Keratinocyte (primary cell): ENCODE measurements at places on chromosomes 11 and 22. TPM values are rescaled to one million over a fixed set of nuclear protein-coding genes. Genes with fewer than 3 reads are reported as not detected.
A peak's percentile ranks its signal among the peaks of the same experiment; 100 is the strongest.

GRCh38 chr11:8018484-8019313 is 31.6 kb downstream of the EIF3F start:
- H3K4me3 ChIP-seq: peak overlapping the region; percentile 56
- H3K36me3 ChIP-seq: no peaks in the 10 kb centered on the region
- no peak for DNase-seq
- no peak overlapping the region for H3K27ac ChIP-seq
- peaks cover 2% of the 10 kb centered on the region for H3K4me1 ChIP-seq

- no peaks in the 10 kb centered on the region for H3K36me3 ChIP-seq
- no peak for DNase-seq
- H3K27me3 ChIP-seq: no peaks in the 10 kb centered on the region
Measured at GRCh38 chr11:11611381-11611780, 10.4 kb downstream of the GALNT18 start.

GRCh38 chr11:112886434-112887370 is 74.5 kb upstream of the NCAM1 start:
- H3K27me3 ChIP-seq: no peaks in the 10 kb centered on the region
- DNase-seq: no peak
- H3K27ac ChIP-seq: no peak overlapping the region
- H3K36me3 ChIP-seq: no peaks in the 10 kb centered on the region
- no peaks in the 10 kb centered on the region for H3K4me1 ChIP-seq
- H3K4me3 ChIP-seq: no peak overlapping the region

- H3K27ac ChIP-seq: no peak overlapping the region
- no peak for DNase-seq
- H3K36me3 ChIP-seq: no peaks in the 10 kb centered on the region
- no peak overlapping the region for H3K4me3 ChIP-seq
- H3K27me3 ChIP-seq: peaks cover 7% of the 10 kb centered on the region
Measured at GRCh38 chr11:3655547-3655946, 10.6 kb downstream of the ART1 start.

DNA sequence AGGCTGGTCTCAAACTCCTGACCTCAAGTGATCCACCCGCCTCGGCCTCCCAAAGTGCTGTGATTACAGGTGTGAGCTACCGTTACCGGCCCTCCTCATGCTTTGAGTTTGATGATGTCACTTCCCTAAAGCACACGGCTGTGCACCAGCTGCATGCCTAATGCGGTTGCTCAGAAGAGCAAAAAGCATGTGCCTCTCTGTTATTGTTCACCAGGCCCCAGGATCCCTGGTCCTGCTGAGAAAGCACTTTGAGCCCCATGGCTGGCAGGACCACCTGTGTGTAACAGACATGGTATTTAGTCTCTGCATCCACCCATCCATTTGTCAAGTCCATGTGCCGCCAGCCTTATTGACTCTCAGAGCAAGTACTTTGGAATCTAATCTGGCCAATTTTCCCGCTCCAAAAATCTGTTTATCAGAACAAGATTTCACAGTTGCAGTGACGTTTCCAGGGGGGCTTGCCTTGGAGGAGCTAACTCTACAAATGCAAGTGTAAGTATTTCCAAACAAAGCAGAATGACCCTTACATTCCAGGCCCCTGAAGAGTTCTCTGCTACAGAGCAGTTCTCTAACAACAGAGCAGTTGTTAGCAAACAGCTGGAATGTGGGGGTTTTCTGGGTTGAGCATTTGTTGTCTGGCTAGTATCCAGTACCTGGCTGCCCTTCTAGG is 89.4 kb downstream of the LDLRAD3 start:
- H3K36me3 ChIP-seq: peaks cover 3% of the 10 kb centered on the region
- DNase-seq: no peak
- no peak overlapping the region for H3K27ac ChIP-seq
- no peaks in the 10 kb centered on the region for H3K27me3 ChIP-seq

DNA sequence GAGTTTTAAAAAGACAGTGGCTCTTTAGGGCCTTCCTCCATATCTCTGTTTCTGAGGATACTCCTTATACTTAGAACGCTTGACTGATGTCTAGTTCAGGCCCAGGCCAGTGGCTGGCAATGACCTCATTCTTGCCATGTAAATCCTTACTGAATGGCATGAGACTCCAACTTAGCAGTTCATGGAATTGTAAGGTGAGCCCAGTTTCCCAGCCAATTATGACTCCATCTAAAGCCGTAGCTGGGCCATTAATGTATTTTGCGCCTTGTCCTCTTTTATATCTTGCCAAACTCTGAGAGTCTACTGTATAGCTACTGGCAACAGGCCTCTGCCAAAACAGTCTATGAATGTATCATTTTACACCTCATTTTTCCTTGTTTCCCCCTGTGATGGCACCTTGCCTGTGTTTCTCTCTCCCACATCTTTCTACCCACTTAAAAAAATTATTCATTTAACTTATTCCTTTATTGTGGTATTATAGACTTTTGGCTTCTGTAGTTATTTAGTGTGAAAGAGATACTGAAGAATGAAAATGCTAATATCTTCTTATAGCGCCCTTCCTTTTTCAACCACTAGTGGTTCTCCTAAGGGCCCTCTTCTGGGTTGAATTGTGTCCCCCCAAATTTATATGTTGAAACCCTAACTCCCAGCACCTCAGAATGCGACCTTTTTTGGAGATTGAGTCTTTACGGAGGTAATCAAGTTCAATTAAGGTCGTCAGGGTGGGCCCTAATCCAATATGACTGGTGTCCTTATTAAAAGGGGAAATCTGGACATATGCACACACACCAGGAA is 67.4 kb downstream of the ZNRF3 start:
- no peak for DNase-seq
- H3K36me3 ChIP-seq: peaks cover 4% of the 10 kb centered on the region
- no peaks in the 10 kb centered on the region for H3K27me3 ChIP-seq
- no peak overlapping the region for H3K27ac ChIP-seq
- no peaks in the 10 kb centered on the region for H3K4me1 ChIP-seq

GRCh38 chr11:123202155-123203151 is 7.4 kb upstream of the CLMP start:
- H3K36me3 ChIP-seq: no peaks in the 10 kb centered on the region
- H3K27me3 ChIP-seq: no peaks in the 10 kb centered on the region
- no peak overlapping the region for H3K4me3 ChIP-seq
- DNase-seq: no peak
- no peak overlapping the region for H3K27ac ChIP-seq

GRCh38 chr11:133934599-133935550 is 21.9 kb downstream of the IGSF9B start:
- H3K27ac ChIP-seq: no peak overlapping the region
- H3K4me3 ChIP-seq: no peak overlapping the region
- H3K4me1 ChIP-seq: peaks cover 7% of the 10 kb centered on the region
- H3K36me3 ChIP-seq: no peaks in the 10 kb centered on the region

Gene GLYATL1
- polyA plus RNA-seq: 0.26 to 0.39 TPM (median 0.33 TPM) in 3 replicates

DNA sequence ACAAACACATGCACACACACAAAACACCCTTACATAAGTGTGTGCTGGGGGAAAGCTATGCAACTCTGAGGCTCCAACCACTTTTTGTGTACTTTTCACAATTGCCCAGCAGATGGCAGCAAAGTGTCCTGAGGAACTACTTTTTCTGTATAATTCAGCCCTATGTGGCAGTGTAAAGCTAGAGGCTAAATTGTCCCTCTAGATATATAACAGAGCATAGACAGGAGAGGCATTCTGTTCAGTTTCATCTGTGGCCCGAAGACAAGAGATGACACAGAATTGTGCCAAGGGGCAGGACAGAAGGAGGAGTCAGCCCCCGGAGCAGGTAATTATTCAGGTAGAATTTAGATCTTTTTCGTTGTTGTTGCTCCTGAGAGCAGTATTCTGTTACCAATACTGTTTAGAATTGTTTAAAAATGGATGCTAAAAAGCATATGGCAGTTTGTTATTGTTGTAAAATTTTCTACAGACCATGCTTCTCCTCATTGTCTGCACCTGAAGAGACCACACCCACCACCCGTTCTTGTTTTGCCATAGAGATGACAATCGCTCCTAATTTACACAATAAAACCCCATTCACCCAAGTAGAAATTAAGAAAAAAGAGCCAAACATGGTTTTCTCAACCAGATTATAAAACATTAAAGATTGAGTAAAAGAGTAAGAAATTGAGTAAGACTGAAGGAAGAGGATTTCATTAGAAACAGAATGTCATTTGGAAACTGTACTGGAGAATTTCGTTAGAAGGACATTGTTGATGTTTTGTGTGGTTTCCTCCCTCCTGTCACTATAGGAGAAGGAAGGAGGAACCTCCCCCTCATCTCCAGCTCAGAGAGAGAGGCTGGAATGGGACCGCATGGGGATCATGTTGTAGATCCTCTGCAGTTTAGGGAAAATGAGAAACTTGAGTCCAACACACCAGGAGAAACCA is 14.5 kb upstream of the MS4A7 start:
- no peaks in the 10 kb centered on the region for H3K4me1 ChIP-seq
- no peak for DNase-seq
- no peak overlapping the region for H3K27ac ChIP-seq
- H3K4me3 ChIP-seq: no peak overlapping the region
- no peaks in the 10 kb centered on the region for H3K27me3 ChIP-seq

DNA sequence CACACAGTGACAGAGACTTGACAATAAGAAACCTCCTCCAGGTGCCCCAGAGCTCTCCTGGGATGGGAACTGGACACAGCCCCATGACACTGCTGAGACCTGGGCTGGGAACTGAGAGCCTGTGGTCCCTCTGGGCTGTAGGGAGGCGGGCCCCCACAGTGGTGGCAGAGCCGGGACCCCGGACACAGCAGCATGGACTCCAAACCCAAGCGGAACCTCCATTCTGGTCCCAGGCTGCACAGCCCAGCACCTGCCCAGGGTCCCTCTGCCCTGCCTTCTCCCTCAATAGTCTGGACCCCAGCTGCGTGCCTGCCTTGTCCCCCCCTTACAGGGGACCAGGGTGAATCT is 8.4 kb upstream of the APOBEC3H start:
- H3K4me1 ChIP-seq: peaks cover 25% of the 10 kb centered on the region
- DNase-seq: no peak
- no peak overlapping the region for H3K27ac ChIP-seq
- H3K36me3 ChIP-seq: no peaks in the 10 kb centered on the region
- H3K27me3 ChIP-seq: no peaks in the 10 kb centered on the region

DNA sequence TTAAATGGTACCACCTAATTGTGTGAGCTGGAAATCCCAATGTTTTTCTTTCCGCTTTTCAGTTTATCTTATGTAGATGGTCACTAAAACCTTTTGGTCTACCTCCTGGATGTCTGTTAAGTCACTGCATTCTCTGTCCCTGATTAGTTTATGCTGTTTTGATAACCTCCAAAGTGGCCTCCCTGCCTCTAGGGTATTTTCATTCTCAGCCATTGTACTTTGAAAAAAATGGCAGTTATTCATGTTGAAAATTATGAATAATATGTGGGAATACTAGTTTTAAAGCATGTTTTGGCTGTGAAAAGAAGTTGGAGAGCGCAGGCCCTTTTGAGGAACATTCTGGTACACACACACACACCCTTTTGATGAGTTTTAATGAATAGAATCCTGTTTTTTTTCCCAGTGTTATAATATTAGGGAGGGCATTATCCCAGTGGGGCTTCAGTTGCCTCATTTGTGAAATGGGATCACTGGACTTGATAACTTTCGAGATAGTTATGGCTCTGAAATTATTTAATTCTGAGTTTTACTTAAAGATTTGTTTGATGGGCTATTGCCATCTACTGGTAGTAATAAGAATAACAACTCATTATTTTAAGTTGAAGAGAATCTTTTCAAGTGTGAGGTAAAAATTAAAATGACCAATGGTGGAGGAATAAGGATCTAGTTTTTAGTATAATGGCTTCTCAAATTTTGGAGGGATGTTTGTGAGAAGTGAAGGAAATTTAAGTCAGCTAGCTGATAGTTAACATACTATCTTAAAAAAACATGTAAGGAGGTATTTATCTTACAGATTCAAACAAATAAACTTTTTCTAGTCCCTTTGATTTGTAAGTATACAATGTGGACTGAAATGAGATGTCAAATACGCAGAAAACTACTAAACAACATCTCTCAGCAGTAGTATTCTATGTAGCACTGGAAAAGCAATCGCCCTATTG is 3.9 kb downstream of the FDX1 start:
- no peak overlapping the region for H3K4me3 ChIP-seq
- H3K36me3 ChIP-seq: peaks cover 2% of the 10 kb centered on the region
- no peaks in the 10 kb centered on the region for H3K27me3 ChIP-seq
- peaks cover 33% of the 10 kb centered on the region for H3K4me1 ChIP-seq
- no peak for DNase-seq

- no peak for DNase-seq
- no peaks in the 10 kb centered on the region for H3K36me3 ChIP-seq
- no peaks in the 10 kb centered on the region for H3K27me3 ChIP-seq
- no peaks in the 10 kb centered on the region for H3K4me1 ChIP-seq
- no peak overlapping the region for H3K4me3 ChIP-seq
- H3K27ac ChIP-seq: no peak overlapping the region
Measured at GRCh38 chr11:22928207-22928917, 68.1 kb upstream of the CCDC179 start.

DNA sequence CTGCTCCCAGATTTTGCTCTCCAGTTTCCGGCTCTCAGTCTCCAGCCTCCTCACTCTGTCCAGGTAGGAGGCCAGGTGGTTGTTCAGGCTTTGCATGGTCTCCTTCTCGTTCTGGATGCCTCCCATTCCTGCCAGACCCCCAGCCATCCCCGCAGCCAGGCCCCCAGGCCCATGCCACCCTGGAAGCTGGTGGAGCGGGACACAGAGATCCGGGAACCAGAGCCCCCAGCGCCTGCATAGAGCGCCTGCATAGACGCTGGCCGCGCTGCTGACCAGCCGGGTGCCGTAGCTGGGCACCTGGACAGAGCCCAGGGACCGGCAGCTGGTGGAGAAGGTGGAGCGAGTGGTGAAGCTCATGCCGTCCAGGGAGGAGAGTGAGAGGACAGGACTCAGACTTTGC is 82.7 kb upstream of the LDLRAD3 start:
- H3K4me3 ChIP-seq: no peak overlapping the region
- no peaks in the 10 kb centered on the region for H3K4me1 ChIP-seq
- H3K27ac ChIP-seq: no peak overlapping the region
- no peak for DNase-seq

- H3K27me3 ChIP-seq: no peaks in the 10 kb centered on the region
- no peaks in the 10 kb centered on the region for H3K4me1 ChIP-seq
- DNase-seq: no peak
- H3K36me3 ChIP-seq: no peaks in the 10 kb centered on the region
- H3K27ac ChIP-seq: no peak overlapping the region
Measured at GRCh38 chr11:116513894-116514293, 258.9 kb downstream of the BUD13 start.
